Aorta (tissue), 5 donors: ENCODE measurements at places on chromosomes 13 and 19. TPM values are rescaled to one million over a fixed set of nuclear protein-coding genes. Genes with fewer than 3 reads are reported as not detected.
A peak's percentile ranks its signal among the peaks of the same experiment; 100 is the strongest.

- no peak overlapping the region for H3K27ac ChIP-seq
- H3K27me3 ChIP-seq, result peaks cover 2% of the 10 kb centered on the region
- no peak for DNase-seq
- H3K4me3 ChIP-seq, result no peak overlapping the region
- no peaks in the 10 kb centered on the region for H3K36me3 ChIP-seq
- no peaks in the 10 kb centered on the region for H3K4me1 ChIP-seq
These were observed 30.4 kb upstream of the CEACAM21 start for GRCh38 chr19:41545547-41545946.

DNA sequence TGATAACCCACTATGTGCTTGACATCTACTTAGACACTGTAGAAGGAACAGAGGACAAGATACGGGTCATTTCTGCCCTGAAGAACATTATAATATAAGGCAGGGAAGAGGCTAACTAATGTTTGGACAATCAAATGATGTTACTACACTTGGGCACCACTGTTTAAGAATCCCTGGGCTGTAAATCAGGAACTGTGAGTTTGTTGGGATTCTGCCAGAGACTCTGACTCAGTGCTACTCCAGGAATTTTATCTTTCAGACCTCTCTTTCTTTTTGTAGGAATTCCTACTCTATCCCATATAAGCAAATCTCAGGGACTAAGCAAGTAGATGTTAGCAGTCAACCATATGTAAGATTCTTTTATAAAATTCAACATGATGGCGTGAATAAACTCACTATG, 3.1 kb upstream of the ZNF471 start:
- H3K36me3 ChIP-seq, result no peaks in the 10 kb centered on the region
- no peaks in the 10 kb centered on the region for H3K4me1 ChIP-seq
- H3K27me3 ChIP-seq, result no peaks in the 10 kb centered on the region
- H3K4me3 ChIP-seq, result no peak overlapping the region

- H3K27ac ChIP-seq, result no peak overlapping the region
- no peak for DNase-seq
- no peaks in the 10 kb centered on the region for H3K4me1 ChIP-seq
- H3K4me3 ChIP-seq, result no peak overlapping the region
- no peaks in the 10 kb centered on the region for H3K36me3 ChIP-seq
- H3K27me3 ChIP-seq, result no peaks in the 10 kb centered on the region
These were observed 338.7 kb downstream of the IRS2 start for GRCh38 chr13:109447667-109448066.

DNA sequence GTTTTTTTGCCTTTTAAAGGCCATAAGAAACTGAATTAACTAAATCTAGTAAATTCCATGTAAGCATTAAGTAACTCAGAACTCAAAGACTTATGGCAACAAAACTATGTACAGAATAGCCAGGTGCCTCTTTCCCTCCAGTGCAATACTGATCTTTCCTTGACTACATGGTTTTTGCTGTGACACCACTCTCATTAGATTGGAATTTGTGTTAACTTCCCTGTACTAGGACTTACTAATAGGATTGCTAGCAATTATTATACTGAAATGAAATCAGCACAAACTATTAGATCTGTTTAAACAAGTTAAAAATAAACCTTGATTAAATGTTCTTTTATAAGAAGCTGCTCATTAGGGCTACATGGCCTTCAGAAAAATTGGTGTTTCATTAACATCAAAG, 96.3 kb downstream of the DACH1 start:
- H3K4me3 ChIP-seq, result no peak overlapping the region
- H3K4me1 ChIP-seq, result no peaks in the 10 kb centered on the region
- DNase-seq, result no peak
- H3K27me3 ChIP-seq, result no peaks in the 10 kb centered on the region
- no peak overlapping the region for H3K27ac ChIP-seq

DNA sequence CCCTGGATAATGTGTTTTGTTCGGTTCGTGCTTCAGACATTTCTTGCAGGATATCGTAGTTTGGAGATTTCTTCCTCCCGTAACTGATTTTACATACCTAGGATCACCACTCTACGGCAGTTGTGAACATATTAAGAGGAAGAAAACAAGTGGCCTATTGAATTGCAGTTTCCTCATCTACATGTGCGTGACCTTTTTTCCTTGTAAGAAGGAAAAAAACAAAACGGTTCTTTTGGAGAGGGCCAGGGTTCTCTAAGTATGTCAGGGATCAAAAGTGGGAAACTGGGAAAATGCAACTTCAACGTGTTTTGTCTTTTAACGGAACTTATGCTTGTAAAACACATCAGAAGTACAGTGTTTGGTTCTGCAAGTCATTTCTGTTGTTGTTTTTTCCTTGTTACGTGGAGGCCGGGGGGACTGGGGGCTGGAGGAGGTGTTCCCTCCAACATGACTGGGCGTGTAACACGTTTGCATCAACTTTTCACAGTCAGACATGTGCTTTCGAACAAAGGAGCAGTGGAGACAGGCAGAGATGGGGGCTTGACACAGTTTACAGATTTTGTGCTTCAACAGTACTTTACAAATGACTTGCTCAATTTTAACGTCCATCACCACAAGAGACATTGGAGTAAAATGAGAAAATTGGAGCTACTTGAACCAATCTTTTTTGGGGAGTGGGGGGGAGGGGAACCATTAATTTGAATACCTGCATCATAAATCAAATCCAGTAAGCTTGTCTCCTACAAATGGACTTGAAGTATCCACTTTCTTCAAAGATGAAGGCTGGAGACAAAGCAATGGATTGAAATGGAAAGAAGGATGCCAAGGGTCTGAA, 3.8 kb downstream of the ZC3H4 start:
- no peak overlapping the region for H3K27ac ChIP-seq
- H3K36me3 ChIP-seq, result no peaks in the 10 kb centered on the region
- H3K4me3 ChIP-seq, result peak overlapping the region; percentile 97
- no peaks in the 10 kb centered on the region for H3K27me3 ChIP-seq
- H3K4me1 ChIP-seq, result no peaks in the 10 kb centered on the region

DNA sequence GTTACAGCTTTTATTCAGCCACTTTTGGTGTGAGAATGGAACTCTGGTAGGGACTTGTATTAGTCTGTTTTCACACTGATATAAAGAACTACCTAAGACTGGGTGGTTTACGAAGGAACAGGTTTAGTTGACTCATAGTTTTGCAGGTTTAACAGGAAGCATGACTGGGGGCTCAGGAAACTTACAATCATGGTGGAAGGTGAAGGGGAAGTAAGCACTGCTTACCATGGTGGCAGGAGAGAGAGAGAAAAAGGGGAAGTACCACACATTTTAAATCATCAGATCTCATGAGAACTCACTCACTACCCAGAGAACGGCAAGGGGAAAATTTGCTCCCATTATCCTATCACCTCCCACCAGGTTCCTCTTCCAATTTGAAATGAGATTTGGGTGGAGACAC, 942.2 kb downstream of the PCDH17 start:
- H3K27ac ChIP-seq, result no peak overlapping the region
- H3K4me3 ChIP-seq, result no peak overlapping the region
- H3K27me3 ChIP-seq, result no peaks in the 10 kb centered on the region
- H3K36me3 ChIP-seq, result no peaks in the 10 kb centered on the region
- DNase-seq, result no peak
- H3K4me1 ChIP-seq, result no peaks in the 10 kb centered on the region

DNA sequence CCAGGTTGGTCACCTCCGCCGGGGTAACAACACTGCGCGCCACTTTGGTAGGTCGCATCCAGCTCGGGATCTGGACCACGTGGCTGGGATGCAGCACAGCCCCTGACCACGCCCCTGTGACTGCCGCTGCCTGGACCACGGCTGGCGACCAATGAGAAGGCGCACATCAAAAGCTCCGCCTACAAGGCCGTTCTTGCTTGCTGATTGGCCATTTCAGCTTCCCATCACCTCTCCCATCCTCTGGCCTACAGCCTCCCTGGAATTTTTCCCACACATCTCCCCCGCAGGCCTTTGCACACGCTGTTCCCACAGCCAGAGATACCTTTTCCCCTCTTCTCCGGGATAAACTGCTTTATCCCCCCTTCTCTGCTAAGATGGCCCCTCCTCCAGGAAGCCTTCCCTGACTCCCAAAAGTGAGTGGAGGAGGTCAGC, 12.5 kb upstream of the MAP1S start:
- H3K36me3 ChIP-seq, result no peaks in the 10 kb centered on the region
- H3K4me1 ChIP-seq, result no peaks in the 10 kb centered on the region
- no peak for DNase-seq
- no peaks in the 10 kb centered on the region for H3K27me3 ChIP-seq
- H3K4me3 ChIP-seq, result no peak overlapping the region

The TMEM255B gene
- total RNA-seq, result 36.6 TPM

DNA sequence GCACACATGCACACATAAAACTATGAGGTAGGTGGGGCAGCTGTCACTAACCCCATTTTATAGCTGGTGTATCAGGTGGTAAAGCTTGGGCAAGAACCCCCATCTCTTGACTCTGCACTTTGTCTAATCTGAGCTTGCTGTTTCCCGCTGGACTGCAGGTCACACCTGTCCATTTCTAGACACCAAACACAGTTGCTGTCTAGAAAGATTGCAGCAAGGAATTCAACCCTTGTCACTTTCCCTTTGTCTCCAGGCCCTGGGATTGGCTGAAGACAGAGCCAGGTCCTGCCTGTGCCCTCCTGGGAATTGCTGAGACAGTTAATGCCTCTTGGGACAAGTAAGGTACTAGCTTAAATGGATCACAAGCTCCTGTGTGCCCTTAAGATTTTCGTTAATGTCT, 83.8 kb downstream of the RNASEH2B start:
- H3K4me1 ChIP-seq, result no peaks in the 10 kb centered on the region
- H3K27me3 ChIP-seq, result no peaks in the 10 kb centered on the region
- no peak overlapping the region for H3K4me3 ChIP-seq
- H3K36me3 ChIP-seq, result peaks cover 2% of the 10 kb centered on the region

DNA sequence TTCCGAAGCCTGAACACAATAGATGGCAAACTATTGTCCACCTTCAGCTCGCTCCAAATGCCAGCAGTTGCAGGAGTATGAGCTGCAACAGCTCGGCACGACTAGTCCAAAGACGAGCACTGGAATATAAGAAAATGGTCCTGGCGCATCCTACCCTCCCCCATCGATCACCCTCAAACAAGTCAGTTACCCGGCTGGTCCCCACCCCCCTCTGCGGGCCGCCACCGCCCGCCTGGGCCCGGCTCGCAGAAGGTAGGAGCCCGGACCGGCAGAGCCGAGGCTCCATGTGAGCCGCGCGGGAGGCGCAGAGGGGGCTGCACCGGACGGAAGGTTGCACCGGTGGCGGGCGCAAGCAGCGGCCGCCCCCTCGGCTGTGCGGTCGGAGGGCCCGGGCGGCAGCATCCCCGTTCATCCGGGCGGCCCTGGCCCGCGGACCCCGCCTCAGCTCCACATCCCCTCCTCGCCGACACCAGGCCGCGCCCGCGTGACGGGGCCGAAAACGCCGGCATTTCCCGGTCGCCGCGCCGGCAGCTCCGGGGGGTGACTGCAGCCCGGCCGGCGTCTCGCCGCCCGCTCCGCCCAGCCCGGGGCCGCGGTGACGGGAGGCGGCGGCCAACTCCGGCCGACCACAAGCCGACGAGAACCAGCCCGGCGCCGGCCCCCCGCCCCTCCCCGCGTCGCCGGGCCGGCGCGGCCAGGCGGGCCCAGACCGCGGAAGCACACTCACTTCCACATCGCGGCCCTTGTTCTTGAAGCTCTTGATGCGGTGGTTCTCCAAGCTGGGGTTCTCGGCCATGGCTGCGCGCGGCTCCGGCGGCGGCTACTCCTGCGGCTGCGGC, 552 bp downstream of the KPNA3 start:
- H3K36me3 ChIP-seq, result no peaks in the 10 kb centered on the region
- H3K27ac ChIP-seq, result peak overlapping the region; percentile 73
- H3K4me3 ChIP-seq, result peak overlapping the region; percentile 94
- H3K27me3 ChIP-seq, result no peaks in the 10 kb centered on the region
- H3K4me1 ChIP-seq, result no peaks in the 10 kb centered on the region
